ENCODE measurements at places on chromosomes 6 and 20.

DNA sequence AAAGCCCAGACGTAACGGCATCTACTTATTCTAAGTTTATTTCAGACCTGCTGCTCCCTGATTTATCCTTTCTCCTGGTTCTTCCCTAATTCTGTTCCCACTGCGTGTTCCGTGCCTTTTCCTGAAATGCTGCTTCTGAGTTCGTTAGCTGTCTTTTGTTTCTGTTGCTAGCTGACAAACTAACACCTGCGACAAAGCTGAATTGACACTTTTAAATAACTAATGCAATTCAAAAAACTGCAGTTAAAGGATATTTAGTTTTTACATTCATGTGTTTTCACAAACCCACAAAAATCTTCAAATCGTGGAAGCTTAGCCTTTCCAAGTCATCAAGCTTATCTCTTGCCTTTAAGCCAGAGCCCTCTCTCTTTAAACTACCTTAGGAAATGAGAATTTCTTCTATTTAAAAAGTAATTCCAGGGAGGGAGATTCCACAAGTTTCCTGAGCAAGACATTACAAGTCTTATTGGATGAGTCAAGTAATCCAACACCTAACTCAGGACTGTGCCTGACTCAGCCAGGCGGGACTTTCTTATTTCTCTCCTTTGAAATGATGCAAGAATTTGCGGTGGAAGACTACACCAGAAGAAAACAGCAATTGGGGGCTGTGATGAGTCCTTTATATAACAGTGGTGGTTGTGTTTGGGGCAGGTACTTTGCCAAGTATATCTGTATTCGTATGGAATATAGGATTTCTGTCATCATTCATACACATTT is 6.3 kb downstream of the ADTRP start:
- DNase-seq = peak; percentile 97

GRCh38 chr20:35947907-35948306 is 6.4 kb downstream of the SCAND1 start:
- DNase-seq = no peak

DNA sequence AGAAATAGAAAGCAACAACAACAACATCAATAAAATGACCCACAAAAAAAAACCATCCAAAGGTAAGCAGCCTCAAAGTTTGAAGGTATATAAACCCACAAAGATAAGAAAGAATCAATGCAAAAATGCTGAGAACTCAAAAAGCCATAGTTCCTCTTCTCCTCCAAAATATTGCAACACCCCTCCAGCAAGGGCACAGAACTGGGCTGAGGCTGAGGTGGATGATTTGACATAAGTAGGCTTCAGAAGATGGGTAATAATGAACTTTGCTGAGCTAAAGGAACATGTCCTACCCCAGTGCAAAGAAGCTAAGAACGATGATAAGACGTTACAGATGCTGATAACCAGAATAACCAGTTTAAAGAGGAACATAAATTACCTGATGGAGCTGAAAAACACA is 188.8 kb upstream of the BTBD3 start:
- DNase-seq = no peak

- no peak for DNase-seq
These were observed 80.2 kb downstream of the SYTL3 start for GRCh38 chr6:158729906-158730540.

- DNase-seq = no peak
These were observed 256.8 kb downstream of the QKI start for GRCh38 chr6:163671355-163671754.

GRCh38 chr20:31695849-31696804 is 26.5 kb downstream of the BCL2L1 start:
- peak; percentile 74 for DNase-seq

- no peak for DNase-seq
These were observed 12.9 kb downstream of the PRSS16 start for GRCh38 chr6:27260369-27260768.

- no peak for DNase-seq
These were observed 6.2 kb downstream of the PCNA start for GRCh38 chr20:5113615-5113986.

- DNase-seq = peak; percentile 2
These were observed 170.2 kb downstream of the CDKAL1 start for GRCh38 chr6:20704325-20705025.

DNA sequence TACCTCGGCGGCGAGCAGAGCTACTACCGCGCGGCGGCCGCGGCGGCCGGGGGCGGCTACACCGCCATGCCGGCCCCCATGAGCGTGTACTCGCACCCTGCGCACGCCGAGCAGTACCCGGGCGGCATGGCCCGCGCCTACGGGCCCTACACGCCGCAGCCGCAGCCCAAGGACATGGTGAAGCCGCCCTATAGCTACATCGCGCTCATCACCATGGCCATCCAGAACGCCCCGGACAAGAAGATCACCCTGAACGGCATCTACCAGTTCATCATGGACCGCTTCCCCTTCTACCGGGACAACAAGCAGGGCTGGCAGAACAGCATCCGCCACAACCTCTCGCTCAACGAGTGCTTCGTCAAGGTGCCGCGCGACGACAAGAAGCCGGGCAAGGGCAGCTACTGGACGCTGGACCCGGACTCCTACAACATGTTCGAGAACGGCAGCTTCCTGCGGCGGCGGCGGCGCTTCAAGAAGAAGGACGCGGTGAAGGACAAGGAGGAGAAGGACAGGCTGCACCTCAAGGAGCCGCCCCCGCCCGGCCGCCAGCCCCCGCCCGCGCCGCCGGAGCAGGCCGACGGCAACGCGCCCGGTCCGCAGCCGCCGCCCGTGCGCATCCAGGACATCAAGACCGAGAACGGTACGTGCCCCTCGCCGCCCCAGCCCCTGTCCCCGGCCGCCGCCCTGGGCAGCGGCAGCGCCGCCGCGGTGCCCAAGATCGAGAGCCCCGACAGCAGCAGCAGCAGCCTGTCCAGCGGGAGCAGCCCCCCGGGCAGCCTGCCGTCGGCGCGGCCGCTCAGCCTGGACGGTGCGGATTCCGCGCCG is 994 bp downstream of the FOXC1 start:
- peak; percentile 44 for DNase-seq

DNA sequence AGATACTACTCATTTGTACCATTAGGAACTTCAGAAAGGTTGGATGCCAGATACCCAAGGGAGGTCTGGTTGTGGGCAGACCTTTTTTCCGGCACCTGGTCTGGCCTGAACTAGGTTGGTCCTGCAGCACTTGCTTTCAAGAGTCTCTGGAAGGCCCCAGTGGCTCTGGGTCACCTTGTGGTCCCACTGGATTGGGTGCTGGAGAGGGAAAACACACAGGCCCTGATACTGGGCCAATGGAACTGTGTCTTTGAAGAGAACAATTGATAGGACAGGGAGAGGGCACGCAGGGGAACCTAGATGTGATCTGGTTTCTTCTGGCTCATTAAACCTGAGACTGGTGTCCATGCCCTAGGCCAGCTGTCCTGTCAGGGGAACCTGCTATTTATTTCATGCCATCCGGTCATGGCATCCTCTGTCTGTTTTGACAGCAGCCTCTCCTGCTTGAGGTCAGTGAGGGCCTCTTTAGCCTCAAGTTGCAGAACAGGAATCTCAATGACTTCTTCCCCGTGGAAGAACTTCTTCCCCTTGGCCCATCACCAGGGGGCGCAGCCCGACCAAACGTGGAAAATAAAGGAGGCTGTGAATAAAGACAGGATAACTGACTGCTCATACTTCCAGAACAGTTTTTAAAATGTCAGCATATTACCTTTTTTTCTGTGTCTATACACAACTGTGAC is 25.0 kb downstream of the TAF8 start:
- peak; percentile 65 for DNase-seq

Data from fibroblast of skin of back (primary cell).